Stimulated activated CD8-positive, alpha-beta memory T cell treated with anti-CD3 and anti-CD28 coated beads, Interleukin-4, amount 100 ng/mL, for 1 hour (primary cell): ENCODE measurements at places on chromosomes 6 and 20.

GRCh38 chr20:1417273-1417672 lies 24.4 kb upstream of the FKBP1A start:
- DNase-seq: no peak

GRCh38 chr6:167214206-167214605 lies 56.4 kb upstream of the GPR31 start:
- DNase-seq: no peak

- DNase-seq: no peak
Observed at GRCh38 chr20:58233881-58234528, 5.6 kb upstream of the ANKRD60 start.

DNA sequence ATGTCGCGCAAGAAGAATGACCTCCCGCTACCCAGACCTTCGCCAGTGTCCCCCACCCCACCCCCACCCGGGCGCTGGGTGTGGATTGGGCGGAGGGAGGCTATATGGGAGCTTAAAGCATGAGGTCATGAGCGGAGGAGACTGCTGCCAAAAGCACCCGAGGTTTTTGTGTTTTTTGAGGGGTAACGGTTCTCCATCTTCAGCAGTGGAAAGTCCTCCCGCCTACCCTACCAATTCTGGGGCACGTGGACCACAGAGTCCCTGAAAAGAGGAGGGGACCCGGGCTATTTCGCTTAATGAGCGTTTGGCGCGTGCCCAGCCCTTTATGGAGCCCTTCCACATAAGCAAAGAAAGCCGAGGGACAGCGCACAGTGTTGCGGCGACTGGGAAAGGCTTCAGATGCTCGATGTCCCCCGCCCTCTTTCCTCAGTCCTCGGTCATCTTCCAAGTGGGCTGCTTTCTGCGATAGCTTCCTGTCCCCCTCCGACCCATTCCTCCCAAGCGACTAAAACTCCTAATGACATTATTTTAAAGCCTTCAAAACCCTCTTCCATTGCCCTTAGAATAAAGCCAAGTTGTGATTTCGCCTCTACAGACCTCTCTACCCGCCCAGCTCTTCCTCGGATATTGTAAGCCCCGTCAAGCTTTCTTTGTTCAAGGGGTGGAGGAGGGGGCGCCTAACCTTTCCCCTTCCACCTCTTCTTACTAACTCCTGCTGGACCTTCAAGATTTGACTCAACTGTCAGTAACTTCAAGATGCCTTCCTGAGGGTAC lies 2.1 kb upstream of the TRERF1 start:
- no peak for DNase-seq

- no peak for DNase-seq
Observed at GRCh38 chr6:156884306-156884705, 107.1 kb downstream of the ARID1B start.

DNA sequence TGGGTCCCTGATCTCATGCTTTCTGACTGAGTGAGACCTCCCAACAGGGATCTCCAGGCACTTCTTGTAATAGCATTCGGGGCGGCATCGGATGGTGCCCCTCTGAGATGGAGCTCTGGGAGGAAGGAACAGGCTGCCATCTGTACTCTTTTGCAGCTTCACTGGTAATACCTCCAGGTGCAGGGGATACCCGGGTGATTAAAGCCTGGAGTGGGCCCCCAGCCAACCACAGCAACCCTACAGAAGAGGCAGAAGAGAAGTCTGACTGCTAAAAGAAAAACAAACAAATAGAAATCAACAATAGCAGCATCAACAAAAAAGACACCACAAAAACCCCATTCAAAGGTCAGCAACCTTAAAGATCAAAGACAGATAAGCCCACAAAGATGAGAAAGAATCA lies 19.1 kb upstream of the PGK2 start:
- no peak for DNase-seq

DNA sequence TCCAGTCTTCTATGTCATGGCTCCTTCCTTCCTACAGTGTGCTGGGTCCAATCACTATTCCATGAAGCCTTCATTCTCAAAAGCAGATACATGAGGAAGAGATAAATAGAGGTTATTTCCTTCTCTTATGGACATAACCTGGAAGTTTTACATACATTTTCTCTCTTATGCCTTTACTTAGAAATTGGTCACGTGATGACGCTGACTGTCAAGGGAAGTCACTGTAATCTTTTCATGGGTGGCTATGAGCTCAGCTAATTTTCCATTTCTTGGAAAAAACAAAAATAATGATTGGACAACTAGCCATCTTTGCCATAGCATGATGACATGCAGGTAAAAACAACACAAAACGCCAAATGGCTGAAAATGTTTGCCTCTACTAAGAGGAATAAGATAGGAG lies 151.6 kb upstream of the PRSS16 start:
- no peak for DNase-seq

DNA sequence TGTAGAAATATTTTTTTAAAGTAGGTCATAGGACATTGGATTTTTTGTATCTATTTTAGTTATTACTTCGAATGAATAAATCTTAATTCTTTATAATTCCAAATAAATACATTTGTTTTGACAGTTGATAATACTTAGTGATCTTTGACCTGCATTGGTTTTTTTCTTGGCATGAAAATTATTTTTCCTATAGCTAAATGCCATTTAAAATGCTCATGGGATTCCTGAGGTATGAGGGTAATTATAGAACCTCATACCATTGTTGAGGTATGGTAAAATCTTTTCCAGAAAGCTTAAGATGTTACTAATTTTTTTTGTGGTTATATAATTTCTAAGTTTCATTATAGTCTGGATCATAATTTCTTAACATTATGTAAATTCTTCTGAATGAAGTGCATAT lies 8.3 kb downstream of the PM20D2 start:
- no peak for DNase-seq

GRCh38 chr6:15536198-15536955 lies 126.5 kb downstream of the DTNBP1 start:
- no peak for DNase-seq

- no peak for DNase-seq
Observed at GRCh38 chr6:127832381-127832780, 68.5 kb downstream of the THEMIS start.

DNA sequence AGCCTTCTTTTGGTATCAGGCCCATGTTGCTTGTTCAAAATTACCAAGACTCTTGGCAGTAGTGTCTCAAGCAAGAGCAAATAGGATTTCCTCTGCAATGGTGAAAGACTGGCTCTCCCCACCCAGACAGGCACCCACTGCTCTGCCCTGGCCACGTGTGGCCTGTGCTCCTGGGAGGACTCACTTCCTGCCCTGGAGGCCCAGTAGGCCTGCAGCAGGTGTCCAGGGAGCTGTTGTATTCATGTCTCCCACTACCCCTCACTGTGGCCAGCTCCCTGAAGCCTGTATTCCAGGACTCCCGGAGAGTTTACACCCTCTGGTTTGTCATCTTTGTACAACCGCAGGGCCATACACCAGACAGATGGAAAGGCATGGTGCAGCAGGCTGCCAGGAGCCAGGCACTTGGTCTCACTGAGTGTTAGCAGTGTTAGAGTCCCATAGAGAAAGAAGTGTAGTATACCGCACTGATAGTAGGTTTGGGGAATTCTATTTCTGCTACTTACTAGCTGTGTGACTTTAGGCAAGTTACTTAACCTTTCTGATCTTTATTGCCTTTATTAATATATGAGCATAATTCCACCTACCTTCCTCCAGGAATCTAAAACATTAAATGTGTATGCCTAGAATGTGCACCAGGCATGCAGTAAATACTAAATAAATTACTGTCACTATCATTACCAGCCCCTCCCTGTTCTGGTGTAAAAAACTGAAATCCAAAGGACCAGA lies 159.7 kb downstream of the TMEM242 start:
- DNase-seq: no peak

DNA sequence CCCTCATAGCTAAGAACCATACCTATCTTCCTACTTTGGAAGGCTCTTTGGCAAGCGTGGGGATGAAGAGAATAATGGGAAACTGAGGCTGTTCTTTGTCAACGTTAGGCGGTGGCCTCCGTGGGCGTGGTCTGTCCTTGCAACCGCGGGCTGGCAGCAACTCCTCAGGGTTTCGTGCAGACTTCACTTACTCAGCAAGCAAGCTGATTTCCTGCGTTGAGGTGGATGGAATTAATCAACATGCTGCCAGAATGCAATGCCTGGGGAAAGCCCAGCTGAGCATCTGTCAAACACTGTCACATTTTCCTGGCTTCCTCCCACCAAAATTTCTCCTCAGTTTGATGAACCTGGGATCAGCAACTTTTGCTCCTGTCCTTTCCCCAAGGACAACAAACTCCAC lies 9.2 kb upstream of the IL17F start:
- DNase-seq: no peak

DNA sequence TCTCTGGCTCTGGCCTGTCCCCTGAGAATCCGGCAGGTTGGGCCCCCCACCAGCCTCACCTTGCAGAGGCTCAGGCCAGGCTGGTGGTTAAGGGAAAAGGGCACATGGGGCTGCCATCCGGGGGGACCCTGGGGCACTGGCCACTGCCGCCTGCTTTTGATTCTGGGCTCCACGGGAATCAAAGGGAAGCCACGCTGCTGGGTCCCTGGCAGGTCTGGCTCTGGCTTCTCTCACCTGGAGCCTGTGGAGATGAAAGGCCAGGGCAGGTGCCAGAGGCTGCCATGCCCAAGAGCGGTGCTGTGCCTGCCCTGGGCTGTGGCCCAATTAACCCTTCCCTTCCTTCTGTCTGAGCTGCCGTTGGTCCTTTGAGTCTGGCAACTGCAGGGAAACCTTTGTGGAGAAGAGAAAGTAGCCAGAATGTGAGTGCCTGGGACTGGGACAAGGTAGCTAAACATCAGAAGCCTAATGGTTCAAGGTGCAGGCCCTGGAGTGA lies 9.4 kb upstream of the CDH22 start:
- DNase-seq: no peak

- no peak for DNase-seq
Observed at GRCh38 chr20:19375395-19375794, 163.0 kb downstream of the SLC24A3 start.

- DNase-seq: no peak
Observed at GRCh38 chr6:11230158-11231107, 2.0 kb downstream of the NEDD9 start.

- DNase-seq: no peak
Observed at GRCh38 chr20:35120012-35120701, 27.0 kb downstream of the EDEM2 start.

GRCh38 chr20:63782051-63782471 lies 42.5 kb downstream of the SLC2A4RG start:
- no peak for DNase-seq

- DNase-seq: no peak
Observed at GRCh38 chr6:31676904-31677303, 4.0 kb downstream of the LY6G5C start.

GRCh38 chr6:110881546-110882273 lies 7.1 kb downstream of the AMD1 start:
- no peak for DNase-seq

DNA sequence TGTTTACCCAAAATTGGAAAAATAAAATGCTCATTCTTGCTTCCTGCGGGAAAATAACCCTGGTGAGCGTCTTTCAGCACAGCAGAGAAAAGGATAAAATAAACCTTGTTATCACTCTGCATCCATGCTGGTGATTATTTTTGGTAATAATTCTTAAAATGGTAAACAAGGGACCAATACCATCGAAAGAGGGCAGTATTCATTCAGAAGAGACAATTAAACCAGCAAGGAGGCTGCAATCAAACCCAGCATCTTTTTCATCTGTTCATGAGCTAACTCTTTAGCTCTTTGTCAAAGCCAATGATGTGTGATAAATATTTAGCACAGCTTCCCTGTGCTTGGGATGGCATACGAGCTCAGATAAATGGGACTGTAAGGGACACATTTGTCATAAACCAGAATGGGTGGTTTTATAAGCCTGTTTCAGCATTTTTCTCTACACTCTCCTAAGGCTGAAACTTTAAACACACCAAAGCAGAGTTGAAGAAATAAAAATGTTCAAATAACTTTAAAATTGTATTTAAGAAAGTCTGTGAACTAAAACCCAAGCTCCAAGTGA lies 34.4 kb downstream of the CDH26 start:
- no peak for DNase-seq

GRCh38 chr6:129236001-129236517 lies 353.1 kb downstream of the LAMA2 start:
- no peak for DNase-seq

- no peak for DNase-seq
Observed at GRCh38 chr6:22062807-22063408, 233.9 kb downstream of the PRL start.

DNA sequence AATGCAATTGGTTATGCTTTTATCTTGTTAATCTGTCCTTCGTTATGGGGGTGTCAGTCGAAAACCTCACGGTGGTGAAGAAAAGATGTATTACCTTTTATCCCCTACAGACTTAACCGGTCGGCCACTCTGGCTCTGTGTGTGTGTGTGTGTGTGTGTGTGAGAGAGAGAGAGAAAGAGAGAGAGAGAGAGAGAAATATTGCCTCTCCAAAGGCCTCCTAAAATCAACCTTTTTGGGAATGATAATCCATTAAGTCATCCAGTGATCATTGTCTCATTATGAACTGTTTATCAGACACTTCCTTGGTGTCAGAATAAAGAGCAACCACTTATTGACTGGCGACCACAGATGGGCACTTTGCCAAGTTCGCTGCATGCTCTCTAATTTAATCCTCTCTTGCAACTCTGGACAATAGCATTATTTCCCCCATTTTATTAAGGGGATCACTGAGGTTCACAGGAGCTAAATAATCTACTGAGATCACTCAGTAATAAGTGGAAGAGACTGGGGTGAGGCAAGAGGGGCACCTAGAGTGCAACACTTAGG lies 30.7 kb downstream of the SLC35D3 start:
- DNase-seq: no peak

- DNase-seq: no peak
Observed at GRCh38 chr20:44336086-44336485, 757 bp upstream of the R3HDML start.

DNA sequence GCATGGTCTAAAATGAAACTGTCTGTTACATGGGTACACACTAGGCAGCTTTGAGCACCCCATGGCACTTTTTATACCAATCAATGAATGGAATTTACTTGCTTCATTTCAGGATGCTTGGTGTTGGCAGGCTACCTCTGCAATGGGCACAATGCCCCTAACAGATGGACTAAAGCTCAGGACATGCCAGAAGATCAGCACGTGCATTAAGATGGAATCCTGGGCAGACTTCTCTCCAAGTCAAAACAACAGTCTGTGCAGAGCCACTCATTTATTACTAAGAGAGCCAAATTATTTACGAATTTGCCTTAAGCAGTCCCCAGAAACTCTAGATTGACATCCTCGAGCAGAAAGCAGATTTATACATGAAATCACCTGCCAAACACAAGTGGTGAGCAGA lies 55.8 kb upstream of the SCML4 start:
- no peak for DNase-seq

- DNase-seq: no peak
Observed at GRCh38 chr6:35541836-35542235, 29.1 kb upstream of the TULP1 start.

DNA sequence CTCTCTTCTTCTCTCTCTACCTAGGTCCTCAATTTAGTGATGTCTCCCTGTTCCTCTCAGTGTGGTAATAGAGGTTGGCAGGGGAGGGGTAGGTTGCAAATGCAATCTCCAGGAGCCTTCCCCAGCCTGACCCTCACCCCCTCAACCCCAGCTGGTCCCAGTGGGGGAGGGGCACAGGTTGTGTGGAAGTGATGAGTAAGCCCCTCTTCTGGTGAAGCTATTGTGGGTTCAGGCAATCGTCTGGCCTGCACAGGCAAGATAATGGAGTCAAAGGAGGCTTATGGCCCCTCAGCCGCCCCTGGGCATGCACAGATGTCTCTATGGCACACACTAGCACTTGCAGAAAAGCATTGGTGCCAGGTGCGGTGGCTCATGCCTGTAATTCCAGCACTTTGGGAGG lies 10.8 kb upstream of the ADA start:
- DNase-seq: no peak
